Vagina (tissue), 2 donors: ENCODE measurements at places on chromosomes 6 and 20.

GRCh38 chr20:63840405-63840828 is 9.4 kb upstream of the ZBTB46 start:
- H3K27ac ChIP-seq = no peak overlapping the region
- H3K4me1 ChIP-seq = peaks cover 10% of the 10 kb centered on the region
- H3K36me3 ChIP-seq = no peaks in the 10 kb centered on the region
- DNase-seq = no peak
- no peak overlapping the region for H3K4me3 ChIP-seq

GRCh38 chr20:18400460-18400859 is 66.4 kb downstream of the DZANK1 start:
- no peak overlapping the region for H3K27ac ChIP-seq
- no peaks in the 10 kb centered on the region for H3K4me1 ChIP-seq
- no peak for DNase-seq
- no peak overlapping the region for H3K4me3 ChIP-seq
- no peaks in the 10 kb centered on the region for H3K27me3 ChIP-seq
- H3K36me3 ChIP-seq = peaks cover 11% of the 10 kb centered on the region

DNA sequence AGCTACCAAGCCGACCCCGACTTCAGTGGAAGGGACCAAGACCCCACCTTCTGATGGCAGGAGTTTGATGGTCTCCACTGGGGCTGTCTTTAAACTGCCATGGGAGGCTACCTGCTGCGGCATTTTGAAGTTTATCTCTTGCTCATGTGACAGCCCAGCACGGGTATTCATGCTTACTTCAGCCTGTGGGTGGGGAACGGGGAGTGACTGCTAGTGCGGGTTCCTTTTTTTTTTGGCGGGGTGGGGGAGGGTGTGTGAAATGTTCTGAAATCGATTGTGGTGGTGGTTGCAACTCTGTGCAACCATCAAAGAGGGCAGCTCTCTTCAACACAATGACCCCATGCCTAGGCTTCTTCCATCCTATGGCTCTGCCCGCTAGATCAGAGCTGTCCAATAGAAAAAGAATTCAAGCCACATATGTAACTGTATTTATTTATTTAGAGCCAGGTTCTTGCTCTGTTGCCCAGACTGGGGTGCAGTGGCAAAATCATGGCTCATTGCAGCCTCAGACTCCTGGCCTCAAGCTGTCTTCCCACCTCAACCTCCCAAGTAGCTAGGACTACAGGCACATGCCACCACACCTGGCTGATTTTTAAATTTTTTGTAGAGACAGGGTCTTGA is 53.7 kb downstream of the PPP1R16B start:
- H3K27me3 ChIP-seq = no peaks in the 10 kb centered on the region
- H3K4me3 ChIP-seq = no peak overlapping the region
- no peak overlapping the region for H3K27ac ChIP-seq

GRCh38 chr6:11126876-11127275 is 15.4 kb upstream of the ERVFRD-1 start:
- H3K27ac ChIP-seq = no peak overlapping the region
- DNase-seq = no peak
- no peaks in the 10 kb centered on the region for H3K36me3 ChIP-seq

DNA sequence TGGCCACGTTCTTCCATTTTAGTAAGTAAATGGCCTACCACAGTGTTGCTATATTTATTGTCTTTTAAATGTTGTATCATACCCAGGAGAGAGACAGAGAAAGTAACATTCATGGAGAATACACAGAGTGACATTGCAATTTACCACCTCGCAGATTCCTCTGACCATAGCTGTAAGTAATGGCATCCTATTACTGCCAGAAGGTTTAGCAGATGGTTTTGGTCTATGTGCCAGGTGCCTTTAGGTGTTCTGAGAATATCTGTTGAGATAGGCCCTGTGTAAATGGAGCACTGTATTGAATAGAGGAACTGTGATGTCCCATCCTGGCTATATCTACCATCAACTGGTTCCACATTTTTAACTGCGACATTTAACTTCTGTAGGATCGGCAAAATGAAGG is 559.6 kb downstream of the KIF16B start:
- H3K27me3 ChIP-seq = no peaks in the 10 kb centered on the region
- DNase-seq = no peak
- H3K4me1 ChIP-seq = no peaks in the 10 kb centered on the region
- no peak overlapping the region for H3K4me3 ChIP-seq

DNA sequence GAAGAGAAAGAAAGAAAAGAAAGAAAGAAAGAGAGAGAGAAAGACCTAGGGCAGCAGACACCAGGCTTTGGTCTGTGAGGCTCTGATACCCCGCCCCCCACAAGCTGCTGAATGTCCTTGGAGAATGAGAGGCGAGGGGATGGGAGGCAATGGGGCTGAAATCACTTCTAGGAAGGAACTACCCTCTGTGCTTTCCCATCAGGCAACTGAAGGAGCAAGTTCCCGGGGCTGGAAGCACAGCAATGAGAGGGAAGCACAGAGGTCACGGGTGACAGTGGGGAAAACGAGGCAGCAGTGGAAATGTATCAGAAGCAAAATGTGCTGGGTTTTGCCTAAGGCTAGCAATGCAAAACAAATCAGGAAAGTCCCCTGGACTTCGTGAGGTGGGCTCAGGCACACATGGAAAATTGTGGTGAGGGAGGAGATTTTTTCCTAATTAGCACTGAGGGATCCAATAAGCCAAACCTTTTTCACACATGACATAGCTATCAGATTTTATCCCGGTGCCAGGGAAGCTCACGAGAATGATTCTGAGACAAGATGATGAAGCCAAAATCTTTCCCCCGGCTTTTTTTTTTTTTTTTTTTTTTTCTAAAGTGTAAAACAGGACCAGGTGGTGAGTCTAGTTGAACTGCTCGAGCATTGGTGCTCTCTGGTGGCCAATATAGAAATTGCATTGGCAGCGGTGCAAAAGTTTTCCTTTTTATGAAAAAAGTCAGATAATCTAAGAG is 16.8 kb upstream of the ARFGEF2 start:
- H3K4me3 ChIP-seq = no peak overlapping the region
- H3K27me3 ChIP-seq = no peaks in the 10 kb centered on the region
- H3K27ac ChIP-seq = no peak overlapping the region
- H3K36me3 ChIP-seq = no peaks in the 10 kb centered on the region

DNA sequence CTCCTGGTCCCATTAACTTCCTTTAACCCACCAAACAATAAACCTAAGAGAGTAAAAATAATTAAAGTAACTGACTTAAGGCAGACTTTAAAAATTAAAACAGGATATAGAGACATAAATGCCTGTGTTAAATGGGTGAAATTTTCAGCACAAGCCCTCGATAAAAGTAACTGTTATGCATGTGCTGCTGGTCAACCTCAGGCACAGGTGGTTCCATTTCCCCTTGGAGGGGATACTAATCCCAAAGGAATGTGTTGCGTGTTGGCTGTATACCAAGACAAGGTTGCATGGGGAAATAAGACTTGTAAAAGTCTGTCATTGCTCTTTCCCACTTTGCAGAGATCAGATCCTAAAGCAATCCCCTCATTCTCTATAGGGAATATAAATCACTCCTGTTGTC is 25.8 kb downstream of the HLA-A start:
- no peak for DNase-seq
- H3K4me1 ChIP-seq = peaks cover 32% of the 10 kb centered on the region
- H3K27ac ChIP-seq = no peak overlapping the region
- no peaks in the 10 kb centered on the region for H3K27me3 ChIP-seq
- no peak overlapping the region for H3K4me3 ChIP-seq

DNA sequence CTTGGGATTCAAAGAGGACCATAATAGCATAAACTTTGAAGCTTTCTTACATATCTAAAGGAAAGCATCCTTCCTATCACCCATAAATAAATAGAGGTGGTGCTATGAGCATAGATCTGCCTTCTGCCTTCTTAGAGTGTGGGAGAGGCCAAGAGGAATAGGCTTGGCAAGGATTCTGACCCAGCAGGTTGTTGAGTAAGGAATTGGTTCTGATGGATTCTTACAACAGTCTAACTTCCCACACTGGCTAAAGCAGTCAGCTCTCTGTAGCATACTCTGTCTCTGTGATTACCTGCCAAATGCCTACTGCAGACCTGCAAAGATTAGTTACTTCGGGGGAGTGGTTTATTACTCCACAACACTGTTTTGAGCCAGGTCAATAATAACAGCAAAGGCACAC is 198.0 kb upstream of the RAB32 start:
- DNase-seq = no peak
- no peaks in the 10 kb centered on the region for H3K36me3 ChIP-seq
- H3K27ac ChIP-seq = no peak overlapping the region
- no peaks in the 10 kb centered on the region for H3K4me1 ChIP-seq

GRCh38 chr20:58602124-58602523 is 49.0 kb upstream of the STX16 start:
- H3K27me3 ChIP-seq = no peaks in the 10 kb centered on the region
- H3K27ac ChIP-seq = no peak overlapping the region
- H3K4me3 ChIP-seq = no peak overlapping the region
- no peak for DNase-seq
- H3K36me3 ChIP-seq = no peaks in the 10 kb centered on the region

DNA sequence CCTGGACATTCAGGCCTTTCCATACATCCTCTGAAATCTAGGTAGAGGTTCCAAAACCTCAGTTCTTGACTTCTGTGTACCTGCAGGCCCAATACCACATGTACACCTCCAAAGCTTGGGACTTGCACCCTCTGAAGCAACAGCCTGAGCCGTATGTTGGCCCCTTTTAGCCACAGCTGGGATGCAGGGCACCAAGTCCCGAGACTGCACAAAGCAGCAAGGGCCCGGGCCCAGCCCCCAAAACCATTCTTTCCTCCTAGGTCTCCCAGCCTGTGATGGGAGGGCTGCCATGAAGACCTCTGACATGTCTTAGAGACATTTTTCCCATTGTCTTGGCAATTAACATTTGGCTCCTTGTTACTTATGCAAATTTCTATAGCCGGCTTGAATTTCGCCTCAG is 107.4 kb upstream of the FRMD1 start:
- no peak overlapping the region for H3K4me3 ChIP-seq
- no peaks in the 10 kb centered on the region for H3K36me3 ChIP-seq
- no peak overlapping the region for H3K27ac ChIP-seq
- DNase-seq = peak; percentile 78

DNA sequence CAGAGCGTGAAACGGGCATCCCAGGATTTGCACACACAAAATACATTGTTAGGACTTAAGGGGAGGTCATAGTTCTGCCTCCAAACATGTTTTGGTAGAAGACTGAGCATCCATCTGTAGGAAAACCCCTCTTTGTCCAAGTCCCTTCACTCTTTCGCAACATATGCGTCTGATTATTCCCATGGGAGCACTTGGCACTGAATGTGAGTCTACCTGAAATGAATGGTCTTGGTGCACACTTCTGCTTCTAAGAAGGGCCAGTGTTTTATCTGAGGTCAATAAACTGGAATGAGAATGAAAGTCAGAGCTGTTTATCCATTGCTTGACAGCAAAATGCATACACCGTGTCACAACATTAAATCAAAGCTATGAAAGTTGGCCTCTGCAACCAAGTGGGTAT is 33.0 kb downstream of the GJA10 start:
- no peaks in the 10 kb centered on the region for H3K36me3 ChIP-seq
- H3K27me3 ChIP-seq = no peaks in the 10 kb centered on the region
- H3K4me3 ChIP-seq = no peak overlapping the region
- no peak overlapping the region for H3K27ac ChIP-seq
- DNase-seq = no peak

GRCh38 chr6:131255911-131256310 is 120.6 kb downstream of the AKAP7 start:
- no peak overlapping the region for H3K27ac ChIP-seq
- peaks cover 4% of the 10 kb centered on the region for H3K4me1 ChIP-seq
- no peaks in the 10 kb centered on the region for H3K27me3 ChIP-seq
- no peak overlapping the region for H3K4me3 ChIP-seq
- DNase-seq = no peak
